HFF-Myc (cell line): ENCODE measurements at places on chromosomes 2 and 18.
A peak's percentile ranks its signal among the peaks of the same experiment; 100 is the strongest.

DNA sequence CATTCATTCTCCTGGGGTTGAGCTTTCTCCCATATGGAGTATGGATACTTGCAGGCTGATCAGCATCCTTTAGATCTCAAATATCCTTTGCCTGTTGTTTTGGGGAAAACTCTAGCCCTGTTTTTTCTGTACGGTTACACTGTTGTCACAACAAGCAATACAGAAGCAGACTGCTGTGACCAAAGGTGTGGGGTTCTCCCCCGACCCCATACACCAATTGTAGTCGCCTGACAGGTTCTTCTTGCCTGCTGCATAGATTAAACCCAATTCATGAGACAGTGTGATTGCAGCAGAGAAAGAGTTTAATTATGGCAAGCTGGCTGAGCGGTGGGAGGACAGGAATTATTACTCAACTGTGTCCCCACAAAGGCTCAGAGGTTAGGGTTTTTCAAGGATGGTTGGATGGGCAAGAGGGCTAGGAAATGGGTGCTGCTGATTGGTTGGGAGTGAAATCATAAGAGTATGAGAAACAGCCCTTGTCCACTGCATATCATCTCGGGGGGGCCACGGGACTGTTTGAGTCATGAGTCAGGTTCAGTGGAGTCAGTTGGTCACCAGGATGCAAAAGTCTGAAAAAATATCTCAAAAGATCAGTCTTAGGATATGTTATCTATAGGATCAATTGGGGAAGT, 40.6 kb downstream of the ITGB1BP1 start:
- no peak for DNase-seq

DNA sequence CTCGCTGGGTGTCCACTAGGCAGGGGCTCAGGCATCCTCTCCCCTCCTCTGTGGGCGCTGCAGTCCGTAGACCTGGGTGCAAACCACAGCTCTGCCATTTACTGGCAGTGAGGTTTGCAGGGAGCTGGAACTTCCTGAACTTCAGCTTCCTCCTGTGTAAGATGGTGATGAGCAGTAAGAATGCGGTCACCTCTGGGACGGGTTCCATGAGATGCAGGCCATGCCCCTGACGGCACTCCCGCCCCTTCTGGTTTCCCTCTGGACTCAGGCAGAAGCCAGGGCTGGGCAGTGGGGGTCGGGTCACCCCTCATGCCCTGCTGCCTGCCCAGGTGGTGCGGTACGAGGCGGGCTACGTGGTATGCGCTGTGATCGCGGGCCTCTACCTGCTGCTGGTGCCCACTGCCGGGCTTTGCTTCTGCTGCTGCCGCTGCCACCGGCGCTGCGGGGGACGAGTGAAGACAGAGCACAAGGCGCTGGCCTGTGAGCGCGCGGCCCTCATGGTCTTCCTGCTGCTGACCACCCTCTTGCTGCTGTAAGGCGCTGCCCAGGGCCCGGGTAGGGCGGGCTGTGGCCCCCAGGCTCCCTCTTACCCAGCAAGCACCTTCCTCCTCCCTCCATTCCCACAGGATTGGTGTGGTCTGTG, 1.5 kb downstream of the PROM2 start:
- no peak for DNase-seq

- no peak for DNase-seq
These were observed 211.9 kb downstream of the STK39 start for GRCh38 chr2:168035458-168035857.

- no peak for DNase-seq
These were observed 81.3 kb downstream of the VWC2L start for GRCh38 chr2:214492152-214492551.

DNA sequence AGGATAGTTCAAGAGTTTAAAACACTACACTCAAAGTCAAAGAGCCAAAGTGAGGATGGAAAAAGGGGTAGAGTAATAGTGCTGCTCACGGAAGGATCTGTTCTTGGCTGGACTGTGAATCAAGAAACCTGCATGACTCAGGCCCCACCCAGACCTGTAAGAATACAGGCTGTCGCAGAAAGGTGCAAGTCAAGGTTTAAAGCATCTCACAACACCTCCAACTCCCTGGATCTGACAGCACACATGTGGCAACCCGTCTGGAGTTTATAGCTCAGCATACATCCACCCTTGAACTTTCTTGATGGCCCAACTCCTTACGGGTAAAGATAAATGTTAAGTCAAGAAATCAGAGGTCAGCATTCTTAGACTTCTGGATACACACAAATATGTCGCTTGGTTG, 6.3 kb downstream of the KIAA2012 start:
- no peak for DNase-seq

DNA sequence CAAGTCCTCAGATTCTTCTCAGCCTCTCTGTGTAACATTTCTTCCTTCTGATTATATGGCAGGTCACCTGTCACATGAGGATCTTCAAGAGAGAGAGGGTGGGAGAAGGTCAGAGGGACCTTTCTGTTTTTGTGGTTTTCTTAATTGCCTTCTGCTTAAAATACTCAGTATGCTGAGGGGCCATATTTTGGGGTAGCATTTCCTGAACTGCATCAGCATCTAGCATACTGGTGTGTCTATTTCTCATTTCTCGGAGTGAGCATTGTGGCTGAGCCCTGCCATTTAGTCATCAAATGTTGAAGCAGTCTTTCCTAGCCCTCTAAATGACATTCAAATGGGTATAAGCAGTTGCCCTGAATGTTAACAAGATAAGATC, 162.7 kb downstream of the MYO3B start:
- DNase-seq = no peak

GRCh38 chr2:119996148-119996547, 16.7 kb upstream of the EPB41L5 start:
- no peak for DNase-seq

DNA sequence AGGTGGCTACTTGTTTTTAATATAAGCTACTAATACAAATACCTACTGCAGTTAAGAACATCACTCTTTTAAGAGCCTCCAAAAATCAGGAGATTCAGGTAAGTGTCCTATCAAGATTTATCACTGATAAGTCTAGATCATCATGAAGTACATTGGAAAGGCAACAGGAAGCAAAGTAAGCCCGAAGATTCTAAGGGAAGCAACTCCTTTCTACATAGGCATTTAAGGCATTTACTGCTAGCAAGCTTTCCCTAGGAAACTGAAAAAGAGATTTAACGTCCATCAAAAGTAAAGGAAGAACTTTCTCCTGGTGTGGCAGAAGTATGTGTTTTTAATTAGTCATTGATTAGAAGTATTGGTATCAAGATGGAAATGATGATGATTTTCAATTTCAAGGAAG, 3.7 kb downstream of the STK17B start:
- DNase-seq = no peak

- no peak for DNase-seq
These were observed 23.0 kb downstream of the EPHA4 start for GRCh38 chr2:221549143-221549542.

- DNase-seq = no peak
These were observed 510 bp downstream of the RNF149 start for GRCh38 chr2:101307950-101308431.

DNA sequence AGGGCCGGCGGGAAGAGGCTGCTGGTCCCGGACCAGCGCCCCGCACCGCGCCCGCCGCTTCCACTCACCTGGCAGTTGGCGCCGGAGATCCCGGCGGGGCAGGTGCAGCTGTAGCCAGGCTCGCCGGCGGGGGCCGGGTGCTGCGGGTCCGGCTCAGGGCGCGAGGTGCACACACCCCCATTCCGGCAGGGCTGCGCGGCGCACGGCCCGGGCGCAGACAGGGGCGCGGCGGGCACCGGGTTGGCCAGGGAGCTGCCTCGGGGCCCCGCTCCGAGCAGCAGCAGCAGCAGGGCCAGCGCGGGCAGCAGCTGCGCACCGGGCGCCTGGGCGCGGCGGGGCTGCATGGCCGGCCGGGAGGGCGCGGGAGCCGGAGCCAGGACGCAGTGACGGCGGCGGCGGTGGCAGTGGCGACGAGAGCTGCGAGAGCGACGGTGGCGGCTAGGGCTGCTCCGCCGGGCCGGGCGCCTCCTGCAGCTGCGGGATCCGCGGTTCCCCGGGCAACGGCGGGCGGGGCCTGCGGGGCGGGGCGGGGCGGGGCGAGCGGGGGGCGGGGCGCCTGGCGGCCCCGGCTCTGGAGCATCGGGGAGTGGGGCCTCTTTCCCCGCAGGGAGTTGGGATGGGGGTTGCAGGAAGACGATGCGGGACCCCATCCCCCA, at the start of gene DNER:
TSS of gene DNER (minus strand) at position 476 of the 656 bp plus-strand sequence. CDS start at position 344, 132 bp downstream.
- no peak for DNase-seq

- DNase-seq = peak; percentile 84
These were observed 78.3 kb downstream of the STPG4 start for GRCh38 chr2:47076586-47077441.

GRCh38 chr2:10481666-10482157, 33.6 kb upstream of the ODC1 start:
- DNase-seq = no peak
